ENCODE measurements at places on chromosomes 5 and 9.

- no peak for DNase-seq
Measured at GRCh38 chr9:79357194-79357593, 214.6 kb upstream of the TLE4 start.

- DNase-seq = no peak
Measured at GRCh38 chr9:87243602-87244001, 254.1 kb upstream of the DAPK1 start.

- DNase-seq = no peak
Measured at GRCh38 chr5:74643111-74643562, 2.6 kb upstream of the ENC1 start.

DNA sequence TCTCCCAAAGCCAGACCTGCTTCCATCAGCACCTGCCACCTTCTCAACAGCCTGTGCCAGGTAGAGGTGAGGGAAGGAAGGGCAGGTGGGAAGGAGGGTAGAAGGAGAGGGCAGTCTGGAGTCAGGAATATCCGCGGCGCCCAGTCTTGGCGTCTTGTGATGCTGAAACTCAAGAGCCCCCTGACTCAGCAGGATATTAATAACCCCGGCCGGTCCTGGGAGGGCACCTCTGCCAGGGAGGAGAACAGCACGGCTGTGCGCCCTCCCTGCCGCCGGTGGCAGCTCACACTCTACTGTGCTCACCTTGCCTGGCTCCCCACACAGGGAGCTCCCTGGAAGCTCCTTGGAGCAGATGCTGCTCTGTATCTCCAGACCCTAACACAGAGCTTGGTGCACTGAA lies 11.6 kb upstream of the NTNG2 start:
- DNase-seq = no peak

DNA sequence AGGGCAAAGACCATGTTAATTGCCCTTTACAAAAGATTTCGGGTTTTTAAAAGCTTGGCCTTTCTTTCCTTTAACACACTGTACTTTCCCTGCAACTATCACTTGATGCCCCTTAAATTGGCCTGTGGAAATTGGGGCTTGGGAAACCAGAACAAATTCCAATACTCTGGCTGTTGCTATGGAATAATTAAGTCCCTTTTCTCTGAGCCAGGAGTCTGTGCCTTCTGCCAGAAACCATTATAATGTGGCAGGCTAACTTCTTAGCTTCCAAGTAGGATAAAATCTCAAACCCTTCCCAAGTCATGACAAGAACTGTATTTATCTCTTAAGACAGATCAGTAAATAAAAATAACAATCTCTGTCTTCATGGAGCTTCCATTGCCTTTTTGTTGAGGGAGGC lies 1.1 kb upstream of the SPINK1 start:
- DNase-seq = no peak

GRCh38 chr9:21322911-21323461 lies 12.2 kb downstream of the KLHL9 start:
- DNase-seq = no peak

Measured in COLO829 (cell line).